ENCODE measurements at places on chromosomes 5 and 9.
A peak's percentile ranks its signal among the peaks of the same experiment; 100 is the strongest.

DNA sequence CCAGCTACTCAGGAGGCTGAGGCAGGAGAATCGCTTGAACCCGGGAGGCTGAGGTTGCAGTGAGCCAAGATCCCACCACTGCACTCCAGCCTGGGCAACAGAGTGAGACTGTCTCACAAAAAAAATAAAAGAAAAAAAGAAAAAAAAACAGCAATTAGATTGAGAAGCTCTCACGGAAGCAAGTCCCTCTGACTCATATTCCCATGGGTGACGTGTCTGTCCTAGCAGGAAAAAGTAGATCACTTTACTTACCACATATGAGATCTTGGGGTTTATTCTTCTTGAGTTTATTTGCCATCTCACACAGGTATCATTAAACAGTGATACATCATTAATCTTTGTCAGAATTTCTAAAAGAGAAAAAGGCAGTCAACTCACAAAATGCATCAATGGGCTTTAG is 62.6 kb downstream of the SUSD1 start:
- no peak for DNase-seq

GRCh38 chr5:176780176-176781053 is 29.9 kb upstream of the UNC5A start:
- DNase-seq = peak; percentile 53

- no peak for DNase-seq
Measured at GRCh38 chr9:137313956-137314560, 12.0 kb upstream of the NRARP start.

- peak; percentile 48 for DNase-seq
Measured at GRCh38 chr5:174608631-174609097, 115.7 kb upstream of the MSX2 start.

DNA sequence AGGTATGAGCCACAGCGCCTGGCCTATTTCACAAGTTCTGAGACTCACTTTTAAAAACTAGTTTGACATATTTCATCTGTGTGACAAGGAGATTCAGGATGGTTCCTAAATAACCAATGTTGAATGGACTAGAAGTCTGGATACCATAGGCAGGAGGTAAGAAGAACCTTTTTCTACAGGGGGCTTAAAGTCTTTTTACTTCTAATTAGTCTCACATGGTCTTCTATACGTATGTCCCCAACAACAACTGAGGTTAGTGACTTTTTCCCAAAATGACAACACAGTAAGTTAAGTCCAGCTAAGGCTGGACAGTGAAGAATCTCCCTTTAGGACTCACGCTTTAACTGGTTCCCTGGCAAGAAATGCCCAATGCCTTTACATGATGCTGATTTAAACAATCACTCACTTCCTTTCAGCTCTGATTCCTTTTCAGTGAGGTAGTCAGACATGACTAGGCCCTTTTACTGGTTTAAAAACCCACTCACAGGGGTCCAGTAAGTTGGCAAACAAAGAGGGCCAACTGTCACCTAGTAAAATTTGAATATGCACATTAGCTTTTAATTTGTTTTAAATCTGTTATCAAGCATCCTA is 12.1 kb upstream of the HAUS6 start:
- no peak for DNase-seq

DNA sequence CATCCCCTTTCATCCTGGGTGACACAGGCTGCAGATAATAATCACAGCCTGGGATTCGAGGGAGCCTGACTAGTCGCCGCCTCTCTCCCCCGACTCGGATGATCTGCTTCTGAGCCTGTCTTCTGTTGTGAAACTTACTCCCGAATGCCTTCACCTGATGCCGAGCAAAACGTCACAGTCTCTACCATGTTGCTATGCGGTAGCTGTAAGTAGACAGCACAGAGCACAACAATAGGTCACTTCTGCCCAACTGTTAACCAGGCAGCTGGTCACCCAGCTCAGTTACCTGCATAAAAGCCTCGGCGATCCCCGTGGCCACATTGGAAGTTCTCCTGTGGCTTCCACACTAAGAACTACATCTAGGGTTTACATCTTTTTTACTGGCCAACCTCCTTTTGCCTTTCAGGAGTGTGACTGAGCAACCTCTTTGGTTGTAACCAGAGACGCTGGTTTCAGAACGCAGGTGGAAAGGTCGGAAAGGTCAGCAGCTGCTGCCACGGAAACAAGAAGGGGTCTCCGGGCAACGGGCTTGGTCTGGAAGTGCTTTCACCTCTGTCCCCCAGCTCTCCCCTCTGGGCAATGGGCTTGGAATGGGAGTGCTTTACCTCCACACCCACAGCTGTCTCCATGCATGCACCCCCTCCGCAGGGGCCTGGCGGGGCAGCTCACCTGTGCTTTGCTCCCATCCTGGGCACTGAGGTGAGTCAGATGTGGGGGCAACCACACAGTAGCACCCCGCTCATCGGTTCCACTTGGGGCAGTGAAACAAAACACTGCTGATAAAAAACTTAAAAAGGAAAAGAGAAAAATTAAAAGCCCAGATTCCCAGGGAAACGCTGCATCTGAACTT is 7.6 kb upstream of the PPP1R26 start:
- DNase-seq = no peak

DNA sequence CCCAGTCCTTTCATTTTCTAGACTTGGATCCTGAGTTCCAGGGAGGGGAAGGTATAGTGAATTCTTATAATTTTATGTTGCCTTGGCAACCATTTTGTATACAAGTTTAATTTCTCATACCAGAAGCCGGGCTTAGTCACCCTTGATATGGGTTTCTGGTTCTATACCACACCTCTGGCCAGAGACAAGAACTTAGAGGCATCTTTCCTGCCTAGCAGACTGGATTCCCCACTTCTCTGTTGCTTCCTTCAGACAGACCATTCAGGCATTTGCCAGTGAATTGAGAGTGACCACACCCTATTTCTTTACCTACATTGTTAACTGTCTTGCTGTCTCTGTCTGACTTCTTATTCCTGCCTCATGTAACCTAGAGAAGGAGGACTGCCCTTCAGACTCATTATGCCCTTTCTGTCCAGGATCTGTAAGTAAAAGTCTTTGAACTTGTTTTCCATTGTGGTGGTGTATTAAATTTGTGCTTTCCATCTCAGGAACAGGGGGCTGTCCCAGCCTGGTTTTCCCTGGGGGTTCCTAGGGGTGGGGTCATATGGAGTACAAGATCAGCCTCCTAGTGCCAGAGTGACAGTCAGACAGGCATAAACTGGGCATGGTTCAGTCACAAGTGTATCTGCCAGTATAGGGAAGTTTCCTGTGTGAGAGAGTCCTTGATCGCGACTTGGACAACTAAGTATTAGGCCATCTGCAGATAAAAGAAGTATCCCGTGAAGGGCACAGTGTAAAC is 27.4 kb downstream of the TNFSF8 start:
- no peak for DNase-seq

DNA sequence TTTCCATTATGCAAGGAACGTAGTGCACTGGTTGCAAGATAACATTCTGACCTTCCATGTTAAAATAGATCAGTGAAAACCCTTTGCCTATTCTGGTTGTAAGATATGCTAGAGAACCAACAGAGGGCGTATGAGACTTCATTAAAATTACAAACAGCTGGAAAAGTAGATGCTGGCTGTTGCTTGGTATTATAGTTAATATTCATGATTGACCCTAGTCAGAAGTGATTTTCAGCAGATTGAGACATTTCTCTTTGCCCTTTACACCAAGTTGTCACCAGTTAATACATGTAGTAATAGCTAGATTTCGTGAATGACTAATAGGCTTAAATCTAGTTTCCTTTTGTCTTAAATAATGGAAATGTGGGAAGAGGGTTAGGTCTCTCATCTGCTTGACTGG is 13.8 kb upstream of the FGF18 start:
- peak; percentile 3 for DNase-seq

DNA sequence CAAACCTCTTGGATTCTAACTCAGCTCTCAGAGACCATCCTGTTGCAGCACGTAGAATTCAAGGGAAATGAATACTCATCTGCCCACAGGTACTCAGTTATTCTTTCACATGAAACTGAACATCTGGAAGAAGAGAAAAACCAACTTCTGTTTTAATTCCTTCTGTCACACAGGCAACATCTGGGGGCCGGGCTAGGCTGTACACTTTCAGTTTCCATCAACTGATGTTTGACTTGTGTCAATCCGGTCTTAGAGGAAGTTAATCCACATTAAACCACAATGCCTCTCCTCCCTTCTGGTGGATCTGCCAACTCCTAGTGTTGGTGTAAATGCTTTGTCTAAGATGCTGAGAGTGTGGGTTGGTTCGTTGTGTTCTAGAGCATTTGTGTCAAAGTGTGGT is 17.6 kb downstream of the DMRT3 start:
- no peak for DNase-seq

DNA sequence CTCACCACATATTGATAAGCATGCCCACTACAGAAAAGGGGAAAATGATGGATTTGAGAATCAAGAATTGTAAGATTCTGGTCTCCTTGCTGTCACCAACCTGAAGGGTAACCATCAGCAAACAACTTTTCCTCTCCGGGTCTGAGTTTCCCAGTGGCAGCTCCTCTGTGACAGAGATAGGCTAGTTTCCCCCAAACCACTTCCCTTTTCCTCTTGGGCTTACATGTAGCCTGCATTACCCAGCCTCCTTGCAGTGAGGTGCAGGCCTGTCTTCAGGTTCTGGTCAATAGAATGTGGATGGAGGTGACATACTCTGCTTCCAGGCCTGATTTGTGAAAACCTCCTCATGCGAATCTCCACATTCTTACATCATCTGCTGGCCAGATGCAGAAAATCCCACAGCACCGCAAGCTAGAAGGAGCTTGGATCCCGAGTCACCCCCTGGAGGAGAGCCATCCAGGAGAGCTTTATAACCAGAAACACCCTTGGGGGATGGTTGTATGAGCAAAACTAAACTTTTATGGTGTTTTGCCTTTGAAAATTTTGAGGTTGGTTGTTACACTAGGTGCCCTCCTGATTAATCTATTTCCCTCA is 206.1 kb downstream of the RGS3 start:
- DNase-seq = no peak

- DNase-seq = no peak
Measured at GRCh38 chr5:136642976-136643375, 277.6 kb upstream of the TRPC7 start.

- no peak for DNase-seq
Measured at GRCh38 chr5:2029206-2029605, 146.5 kb upstream of the IRX4 start.

GRCh38 chr5:123134653-123135181 is 45.7 kb downstream of the PRDM6 start:
- no peak for DNase-seq

Data from NCI-H1105 treated with DMSO at 0.1 percent for 48 hours (cell line).